GM18507 (cell line): ENCODE measurements at places on chromosomes 2 and 18.

DNA sequence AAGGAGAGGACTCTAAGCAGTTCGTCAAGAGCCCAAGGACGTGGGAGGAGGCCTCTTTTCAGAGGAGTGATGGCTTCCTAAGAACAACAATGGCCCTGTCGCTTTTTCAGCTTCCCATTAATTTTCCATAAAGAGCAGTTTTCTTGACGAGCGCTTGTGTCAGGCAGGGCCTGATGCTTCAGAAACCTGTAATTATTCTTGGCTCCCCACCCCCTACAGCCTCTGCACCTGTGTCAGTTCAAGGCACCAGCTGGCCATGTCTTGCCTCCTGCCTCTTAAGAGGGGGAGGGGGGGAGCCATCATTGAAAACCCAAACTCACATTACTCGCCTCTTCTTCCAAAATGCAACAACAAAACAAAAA lies 32.3 kb downstream of the KLF7 start:
- no peak for DNase-seq

GRCh38 chr18:12597760-12598159 lies 60.1 kb downstream of the SPIRE1 start:
- no peak for DNase-seq

GRCh38 chr18:30957066-30957465 lies 85.5 kb downstream of the DSC3 start:
- no peak for DNase-seq

- no peak for DNase-seq
Measured at GRCh38 chr2:219483451-219484342, 15.0 kb upstream of the GMPPA start.

DNA sequence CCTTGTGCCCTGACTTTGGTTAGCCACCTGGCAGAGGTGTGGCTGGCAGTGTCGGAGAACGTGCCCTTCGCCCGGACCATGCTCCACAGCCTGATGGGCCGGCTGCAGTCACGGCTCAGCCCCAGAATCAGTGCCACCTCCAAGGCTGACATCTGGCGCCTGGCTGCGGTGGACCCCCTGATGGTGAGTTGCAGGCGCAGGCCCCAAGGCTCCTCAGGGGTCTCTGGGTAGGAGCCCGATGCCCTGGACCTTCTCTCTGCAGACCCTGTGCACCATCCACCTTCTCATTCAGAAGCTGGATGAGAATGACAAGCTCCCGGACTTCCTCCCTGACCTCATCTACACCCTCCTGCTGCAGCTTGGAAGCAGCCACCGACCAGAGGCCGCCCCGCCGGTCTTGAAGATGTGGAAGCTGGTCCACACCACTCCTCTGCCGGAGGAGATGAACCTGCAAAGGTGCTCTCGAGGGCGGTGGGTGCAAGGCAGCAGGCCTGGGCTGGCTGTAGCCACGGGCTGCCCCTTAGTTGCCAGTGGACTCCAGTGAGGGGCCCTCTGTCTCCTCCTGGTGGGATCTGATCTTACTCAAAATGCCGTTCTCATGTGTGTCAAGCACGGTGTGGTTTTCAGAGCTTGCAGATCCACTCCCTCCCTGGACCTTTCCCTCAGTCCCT lies 32.1 kb downstream of the HJURP start:
- DNase-seq: no peak

- no peak for DNase-seq
Measured at GRCh38 chr18:52345428-52345827, 5.4 kb downstream of the DCC start.
